Kidney glomerular epithelial cell (primary cell): ENCODE measurements at places on chromosomes 1 and 21.

DNA sequence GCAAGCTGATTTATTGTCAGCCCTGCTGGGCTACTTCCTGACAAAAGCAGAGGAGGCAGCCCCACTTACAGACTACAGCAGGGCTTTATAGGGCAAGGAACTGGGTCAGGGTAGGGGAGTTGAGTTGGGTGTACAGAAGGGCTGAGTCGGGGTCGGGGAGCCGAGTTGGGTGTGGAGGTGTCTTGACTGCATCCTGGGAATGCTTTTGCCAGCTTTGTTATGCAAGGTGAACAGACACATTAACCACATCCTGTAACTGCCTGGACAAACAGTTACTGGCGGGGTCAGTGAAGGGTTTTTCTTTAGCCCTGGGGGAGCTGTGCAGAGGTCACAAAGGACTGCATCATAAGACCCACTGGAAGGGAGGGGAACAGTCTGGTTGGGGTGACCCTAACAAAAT, 39.1 kb upstream of the GBP5 start:
- peak; percentile 18 for DNase-seq

DNA sequence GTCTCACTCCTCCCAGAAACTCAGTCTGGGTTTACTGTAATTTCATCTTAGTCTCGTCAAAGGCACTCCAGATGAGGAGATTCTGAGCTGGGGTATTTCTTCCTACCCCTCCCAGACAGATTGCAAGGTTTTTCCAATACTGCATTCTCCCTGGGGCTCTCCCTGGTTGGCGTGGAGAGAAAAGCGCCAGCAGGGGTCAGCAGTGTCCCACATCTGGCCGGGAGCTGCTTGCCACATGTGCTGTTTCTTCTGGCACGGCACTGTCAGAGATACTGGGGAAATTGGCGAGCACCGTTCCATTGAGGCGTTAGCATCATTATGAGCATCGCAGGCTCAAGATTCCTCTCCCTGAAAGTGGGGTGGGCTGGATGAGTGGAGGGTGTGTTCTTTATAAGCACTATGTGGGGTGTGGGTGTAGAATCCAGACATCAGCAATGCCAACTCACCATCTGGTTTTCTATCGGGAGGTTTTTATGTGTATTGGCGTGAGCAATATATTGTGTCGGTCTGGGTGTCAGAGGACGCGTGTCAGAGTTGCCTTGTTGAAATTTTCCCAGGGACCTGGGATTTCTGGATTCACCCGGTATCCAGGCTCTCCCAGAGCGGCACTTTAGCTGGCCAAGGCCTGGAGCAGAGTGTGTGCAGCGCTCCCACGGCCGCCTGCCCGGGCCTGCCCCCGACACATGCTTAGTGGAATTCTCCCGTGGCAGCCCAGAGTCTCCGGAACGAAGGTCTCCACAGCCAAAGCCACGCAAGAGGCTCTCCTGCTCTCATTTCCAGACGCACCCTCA, 8.0 kb upstream of the NAV1 start:
- peak; percentile 62 for DNase-seq

DNA sequence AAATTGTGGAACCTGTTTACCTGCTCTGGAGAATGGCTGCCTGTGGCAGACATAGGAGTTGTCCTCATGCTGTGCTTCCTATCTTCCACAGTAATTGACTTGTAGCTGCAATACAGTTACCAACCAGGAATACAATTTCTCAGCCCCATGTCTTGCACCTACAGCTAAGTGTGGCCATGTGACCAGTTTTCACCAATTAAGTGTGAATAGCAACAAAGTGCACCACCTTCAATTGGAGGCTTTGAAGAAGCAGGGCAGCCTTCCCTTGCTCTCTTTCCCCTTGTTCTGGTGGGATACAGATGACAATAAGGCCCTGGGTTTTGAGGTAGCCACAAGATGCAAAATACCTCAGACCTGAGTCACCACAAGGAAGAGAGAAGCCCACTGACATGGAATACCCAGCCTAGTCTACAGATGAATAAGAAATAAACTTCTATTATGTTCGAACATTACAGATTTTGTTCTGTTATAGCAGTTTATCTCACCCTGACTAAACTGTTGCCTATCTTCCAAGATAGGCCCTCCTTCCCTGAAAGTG, 70.2 kb upstream of the S1PR1 start:
- no peak for DNase-seq

- DNase-seq: no peak
Measured at GRCh38 chr1:182677397-182678098, 6.8 kb downstream of the RGS8 start.

DNA sequence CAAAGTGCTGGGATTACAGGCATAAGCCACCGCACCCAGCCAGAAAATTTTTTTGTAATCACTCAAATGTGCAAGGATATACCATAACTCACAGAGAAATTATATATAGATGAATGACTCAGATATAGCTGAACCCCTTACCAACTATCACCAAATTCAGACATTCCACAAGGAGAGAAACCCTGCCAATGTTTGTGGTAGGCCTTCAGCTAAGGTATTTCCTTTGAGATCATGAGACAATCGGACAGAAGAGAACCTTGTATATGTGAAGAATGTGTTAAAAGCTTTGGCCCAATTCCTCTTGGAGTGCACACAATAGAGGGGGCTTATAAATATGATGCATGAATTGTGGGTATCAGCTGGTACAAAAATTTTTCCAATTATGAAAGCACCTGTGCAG, 50.7 kb downstream of the ZNF684 start:
- DNase-seq: no peak
